ENCODE measurements at places on chromosomes 1 and 21.

GRCh38 chr1:153687346-153688125 is 9.0 kb downstream of the NPR1 start:
- no peak for DNase-seq

- DNase-seq = no peak
Measured at GRCh38 chr1:216983823-216984222, 260.6 kb upstream of the ESRRG start.

- DNase-seq = no peak
Measured at GRCh38 chr21:27157097-27157496, 190.2 kb upstream of the ADAMTS5 start.

- no peak for DNase-seq
Measured at GRCh38 chr21:14308234-14308633, 74.7 kb downstream of the HSPA13 start.

- DNase-seq = no peak
Measured at GRCh38 chr21:29332461-29333362, 34.0 kb downstream of the BACH1 start.

GRCh38 chr1:35173909-35174540 is 18.9 kb downstream of the SFPQ start:
- no peak for DNase-seq

DNA sequence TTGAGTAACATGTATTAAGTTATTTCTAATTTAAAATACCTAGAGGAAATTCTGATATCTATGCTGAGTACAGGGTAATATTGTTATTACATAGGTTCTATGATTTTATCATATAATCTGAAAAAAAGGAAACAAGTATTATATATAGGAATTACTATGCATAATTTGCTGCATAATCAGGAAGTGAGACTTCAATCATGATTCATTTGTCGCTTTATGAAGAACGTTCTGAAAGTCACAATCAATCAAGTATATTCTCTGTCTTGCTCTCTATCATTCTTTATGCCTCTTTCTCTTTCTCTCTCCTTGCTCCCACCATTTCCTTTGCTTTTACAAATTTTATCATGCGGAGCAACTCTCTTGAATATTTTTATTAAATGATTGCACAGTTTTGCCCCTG is 1130.3 kb downstream of the PLA2G4A start:
- no peak for DNase-seq

- DNase-seq = no peak
Measured at GRCh38 chr1:218743861-218744505, 398.8 kb downstream of the TGFB2 start.

- DNase-seq = no peak
Measured at GRCh38 chr1:22861764-22862440, 110.8 kb downstream of the LACTBL1 start.

DNA sequence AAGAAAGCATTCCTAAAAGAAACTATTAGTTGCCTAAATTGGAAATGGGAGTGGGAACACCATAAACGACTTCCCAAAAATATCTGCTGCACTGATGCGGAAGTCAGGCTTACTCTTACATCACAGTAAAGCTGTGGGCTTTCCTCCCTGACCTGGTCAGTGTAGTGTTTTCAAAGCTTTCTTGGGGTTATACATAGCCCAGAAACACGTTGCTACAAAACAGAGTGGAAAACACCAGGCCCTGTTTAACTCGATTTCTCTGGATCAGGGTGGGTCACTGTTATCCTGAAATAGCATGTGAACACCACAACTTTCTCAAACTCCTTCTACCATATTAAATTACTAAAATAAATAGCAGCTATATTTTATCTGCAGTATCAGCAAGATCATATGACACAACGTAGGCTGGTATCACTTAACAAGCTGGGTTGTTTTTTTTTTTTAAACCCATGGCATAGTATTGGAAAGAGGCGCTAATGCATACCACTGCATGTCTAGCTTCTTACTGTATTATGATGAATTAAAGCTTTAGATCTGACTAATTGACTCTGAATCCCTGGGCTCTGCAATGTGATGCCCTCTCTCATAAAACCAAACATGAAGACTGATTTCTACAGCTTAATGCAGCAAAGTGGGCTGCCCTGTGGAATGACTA is 184.6 kb downstream of the TGFB2 start:
- DNase-seq = no peak

DNA sequence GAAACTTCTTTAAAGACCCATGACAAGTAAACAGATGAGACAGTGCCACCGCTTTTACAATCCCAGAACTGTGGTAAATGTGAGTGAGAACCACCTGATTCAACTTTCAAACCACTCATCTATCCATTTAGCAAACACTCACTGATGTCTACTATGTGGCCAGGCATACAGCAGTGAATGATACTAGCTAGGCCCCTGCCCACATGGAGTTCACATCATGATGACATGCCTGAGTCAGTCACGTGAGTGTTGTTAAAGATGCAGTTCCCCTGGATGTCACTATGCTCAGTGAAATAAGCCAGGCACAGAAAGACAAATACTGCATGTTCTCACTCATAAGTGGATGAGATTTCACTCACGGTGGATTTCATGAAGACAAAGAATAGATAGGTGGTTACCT is 28.4 kb downstream of the STX6 start:
- no peak for DNase-seq

DNA sequence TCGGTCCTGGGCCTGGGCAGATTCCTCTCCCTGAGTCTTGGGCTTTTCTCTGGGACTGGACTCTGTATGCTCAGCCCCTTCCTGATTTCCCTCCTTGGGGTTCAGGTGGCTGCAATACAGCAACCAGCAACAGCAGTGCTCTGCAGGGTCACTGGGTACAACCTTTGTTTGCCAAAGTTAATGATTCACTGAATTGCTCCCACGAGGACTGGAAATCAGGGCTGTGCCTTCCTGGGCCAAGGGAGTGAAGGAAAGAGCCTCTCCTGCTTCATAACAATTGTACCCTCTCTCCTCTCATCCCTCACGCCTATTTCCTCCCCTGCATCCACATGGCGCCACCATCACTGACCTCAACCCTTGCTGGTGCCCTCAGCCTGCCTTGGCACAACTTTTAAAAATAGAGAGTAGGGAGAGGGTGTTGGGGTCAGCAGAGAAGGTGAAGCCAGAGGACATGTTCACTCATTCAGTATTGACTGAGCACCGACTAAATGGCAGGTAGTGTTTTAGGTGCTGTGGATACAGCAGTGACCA is 52.8 kb upstream of the GOLT1A start:
- DNase-seq = no peak

DNA sequence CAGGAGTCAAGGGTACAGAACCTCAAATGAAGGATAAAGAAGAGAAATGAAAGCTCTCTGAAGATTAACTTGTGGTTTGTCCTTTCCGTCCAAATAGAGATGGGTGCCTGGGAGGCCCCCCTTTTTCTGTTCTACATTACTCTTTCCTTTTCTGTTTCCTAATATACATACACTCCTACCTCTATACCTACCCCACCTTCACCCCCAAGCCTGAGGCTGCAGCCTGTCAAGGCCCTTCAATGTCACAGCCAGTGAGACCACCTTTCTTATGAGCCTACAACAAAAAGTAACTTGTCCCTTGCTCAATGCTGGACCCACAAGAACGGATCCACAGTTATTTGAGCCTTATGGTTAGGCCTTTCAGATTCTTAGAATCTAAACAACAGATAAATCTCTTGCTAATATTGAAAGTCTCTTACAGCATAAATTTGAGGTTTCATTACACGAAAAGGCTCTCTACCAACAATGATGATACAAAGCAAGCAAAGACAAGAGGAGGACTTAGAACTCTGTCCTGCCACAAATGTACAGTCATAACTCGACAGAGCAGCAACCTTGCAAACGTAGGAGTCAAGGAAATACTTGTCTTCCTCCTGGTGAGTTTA is 4.1 kb upstream of the TRAF3IP3 start:
- DNase-seq = no peak

DNA sequence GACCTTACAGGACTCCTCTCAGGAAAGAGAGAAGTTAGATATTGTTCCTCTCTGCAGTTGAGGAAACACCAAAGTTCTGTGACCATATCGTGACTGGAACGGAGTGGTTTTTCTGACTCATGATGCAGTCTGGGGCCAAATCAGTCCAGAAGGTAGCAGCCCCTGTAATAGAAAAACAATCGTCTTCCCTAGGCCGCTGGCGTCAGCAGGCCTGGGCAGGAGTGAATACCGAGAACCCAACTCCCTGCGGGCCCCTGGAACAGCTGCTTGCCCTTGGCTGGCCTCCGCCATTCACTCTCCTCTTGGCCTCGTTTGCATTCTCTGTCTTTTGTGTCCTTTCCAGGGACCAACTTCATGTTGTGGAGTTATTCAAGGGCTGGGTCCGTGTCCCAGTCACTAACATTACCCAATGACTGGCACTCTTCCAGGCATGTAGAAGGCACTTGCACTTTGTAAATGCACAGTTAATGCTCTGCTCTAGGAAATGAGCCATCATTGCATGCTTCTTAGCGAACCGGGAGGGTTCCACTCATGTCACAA is 10.9 kb upstream of the CD101 start:
- peak; percentile 81 for DNase-seq

- peak; percentile 26 for DNase-seq
Measured at GRCh38 chr1:168893359-168893801, 164.4 kb upstream of the DPT start.

DNA sequence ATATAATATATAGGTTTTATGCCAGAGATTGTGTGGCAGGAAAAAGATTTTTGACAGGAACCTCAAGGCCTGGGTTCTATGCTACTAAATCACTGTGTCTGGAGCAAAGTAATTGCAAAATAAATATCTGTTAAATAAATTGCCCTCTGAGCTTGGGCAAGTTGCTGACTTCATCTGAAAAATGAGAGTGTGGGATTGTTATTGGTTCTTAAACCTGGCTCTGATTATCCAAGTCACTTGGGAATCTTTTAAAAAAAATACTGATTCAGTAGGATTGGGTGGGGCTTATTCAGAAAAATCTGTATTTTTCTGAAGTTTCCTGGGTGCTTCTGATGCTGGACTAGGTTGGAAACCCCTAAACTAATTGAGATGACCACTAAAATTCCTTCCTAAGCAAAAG is 174.1 kb upstream of the SGIP1 start:
- DNase-seq = no peak

GRCh38 chr1:224192082-224192788 is 9.2 kb downstream of the DEGS1 start:
- no peak for DNase-seq

DNA sequence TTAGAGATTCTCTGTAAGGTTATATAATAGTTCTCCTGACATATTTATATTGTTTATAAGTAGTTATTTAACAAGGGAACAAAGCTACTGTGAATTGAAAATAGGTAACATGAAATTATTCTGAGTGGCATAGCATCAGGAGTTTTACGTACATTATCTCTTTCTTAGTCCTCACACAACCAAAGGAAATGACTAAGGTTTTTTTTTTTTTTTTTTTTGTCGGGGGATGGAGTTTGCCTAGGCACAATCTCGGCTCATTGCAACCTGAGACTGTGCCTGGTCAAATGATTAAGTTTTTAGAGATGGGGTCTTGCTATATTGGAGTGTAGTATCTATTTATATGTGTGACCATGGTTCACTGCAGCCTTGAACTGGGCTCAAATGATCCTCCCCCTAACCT is 24.9 kb downstream of the TMED5 start:
- DNase-seq = no peak

- peak; percentile 68 for DNase-seq
Measured at GRCh38 chr1:159900086-159900680, at the start of gene CFAP45. Gene CFAP45 (minus strand): TSS chr1:159900165. CDS start chr1:159900098, 67 bp downstream.

DNA sequence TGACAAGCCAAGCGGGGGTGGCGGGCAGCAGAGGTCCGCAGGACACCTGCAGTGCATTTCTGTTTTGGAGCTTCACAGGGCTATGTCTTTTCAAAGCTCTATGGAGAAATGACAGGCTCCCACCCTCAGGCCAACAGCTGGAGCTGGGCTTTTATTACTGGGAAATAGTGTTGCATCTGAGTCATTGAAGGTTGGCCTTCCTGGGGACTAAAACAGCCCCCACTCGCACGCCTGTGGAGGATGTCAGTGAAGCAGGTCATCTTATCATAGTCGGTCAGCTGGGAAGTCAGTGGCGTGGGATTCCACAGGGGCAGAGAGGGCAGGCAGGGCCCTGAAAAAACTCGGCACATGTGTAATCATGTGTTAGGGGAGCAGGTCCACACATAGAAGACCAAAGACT is 55.3 kb downstream of the NTPCR start:
- DNase-seq = no peak

DNA sequence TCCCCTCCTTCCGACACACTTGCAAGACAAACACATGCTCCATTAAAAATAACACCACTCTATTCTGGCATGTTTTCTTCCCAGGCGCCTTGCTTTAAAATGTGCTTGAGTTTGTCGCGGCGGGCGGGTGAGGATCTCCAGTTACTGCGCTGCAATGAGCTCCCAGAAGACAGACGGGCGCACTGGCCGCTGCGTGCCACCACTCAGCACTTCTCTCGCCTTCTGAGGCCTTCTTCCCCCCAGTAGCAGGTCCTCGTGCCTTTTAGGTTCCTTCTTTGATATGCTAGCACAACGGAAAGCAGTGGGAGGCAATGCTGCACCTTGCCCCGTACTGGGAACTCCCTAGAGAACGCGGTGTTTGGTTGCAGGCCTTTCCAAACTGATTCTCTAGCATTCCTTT is 279.5 kb upstream of the NR5A2 start:
- DNase-seq = no peak

DNA sequence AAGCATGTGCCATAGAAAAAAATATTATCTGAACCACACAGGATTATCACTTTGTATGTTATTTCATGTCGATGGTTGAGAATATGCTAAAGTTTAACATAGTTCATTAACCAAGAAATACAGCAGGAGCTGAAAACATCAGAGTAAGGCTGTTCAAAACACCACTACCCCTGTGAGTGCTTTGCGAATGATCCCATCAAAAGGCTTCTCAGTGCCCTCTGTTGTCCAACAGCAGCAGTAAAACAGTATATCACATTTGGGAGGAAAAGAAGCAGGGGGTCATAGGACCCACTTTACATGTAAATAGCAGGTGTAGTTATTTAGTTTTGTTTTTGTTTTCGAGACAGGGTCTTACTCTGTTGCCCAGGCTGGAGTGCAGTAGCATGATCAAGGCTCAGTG is 289.4 kb upstream of the FMN2 start:
- no peak for DNase-seq

DNA sequence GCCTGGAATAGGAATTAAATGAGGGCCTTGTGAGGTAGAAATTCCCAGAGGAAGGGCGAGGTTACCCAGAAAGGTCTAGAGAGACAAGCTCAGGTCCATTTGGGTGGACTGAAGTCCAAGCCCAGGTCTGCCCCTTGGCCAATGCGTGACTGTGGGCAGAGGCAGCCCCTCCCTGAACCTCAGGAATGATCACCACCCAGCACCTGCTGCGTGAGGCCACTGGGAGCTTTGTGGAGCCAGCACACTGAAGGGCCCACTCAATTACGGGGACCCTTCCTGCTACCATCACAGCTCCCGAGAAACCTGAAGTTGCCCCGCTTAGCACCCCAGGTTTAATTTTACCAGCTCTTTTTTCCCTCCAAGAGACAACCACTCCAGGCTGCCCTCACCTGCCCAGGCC is 6.5 kb upstream of the MATN1 start:
- DNase-seq = no peak

GRCh38 chr1:42272920-42273319 is 62.1 kb downstream of the FOXJ3 start:
- no peak for DNase-seq
